ENCODE measurements at places on chromosomes 5 and 9.

DNA sequence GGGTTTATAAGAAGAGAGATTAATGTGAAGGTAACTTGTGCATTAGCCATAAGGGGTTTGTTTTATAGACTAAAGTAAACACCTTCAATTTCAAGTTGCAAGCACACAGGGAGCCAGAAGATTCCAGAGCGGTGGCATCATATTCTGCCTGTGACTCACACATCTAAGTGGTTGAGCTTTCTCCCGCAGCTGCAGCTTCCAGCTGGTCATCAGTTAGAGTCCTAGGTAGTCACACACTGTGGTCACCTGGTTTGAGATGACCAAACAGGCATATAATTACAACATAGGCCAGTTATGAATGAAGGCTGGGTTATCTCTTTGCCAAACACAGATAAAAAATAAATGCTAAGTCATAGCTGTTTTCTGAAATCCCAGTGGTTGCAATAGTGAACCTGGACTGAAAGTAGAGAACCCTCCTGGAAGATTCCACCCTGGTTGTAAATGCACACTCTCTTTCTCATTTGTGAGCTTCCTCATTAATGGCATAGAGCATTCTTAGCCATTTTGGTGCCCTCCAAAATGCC lies 171.3 kb downstream of the GDNF start:
- DNase-seq: no peak

DNA sequence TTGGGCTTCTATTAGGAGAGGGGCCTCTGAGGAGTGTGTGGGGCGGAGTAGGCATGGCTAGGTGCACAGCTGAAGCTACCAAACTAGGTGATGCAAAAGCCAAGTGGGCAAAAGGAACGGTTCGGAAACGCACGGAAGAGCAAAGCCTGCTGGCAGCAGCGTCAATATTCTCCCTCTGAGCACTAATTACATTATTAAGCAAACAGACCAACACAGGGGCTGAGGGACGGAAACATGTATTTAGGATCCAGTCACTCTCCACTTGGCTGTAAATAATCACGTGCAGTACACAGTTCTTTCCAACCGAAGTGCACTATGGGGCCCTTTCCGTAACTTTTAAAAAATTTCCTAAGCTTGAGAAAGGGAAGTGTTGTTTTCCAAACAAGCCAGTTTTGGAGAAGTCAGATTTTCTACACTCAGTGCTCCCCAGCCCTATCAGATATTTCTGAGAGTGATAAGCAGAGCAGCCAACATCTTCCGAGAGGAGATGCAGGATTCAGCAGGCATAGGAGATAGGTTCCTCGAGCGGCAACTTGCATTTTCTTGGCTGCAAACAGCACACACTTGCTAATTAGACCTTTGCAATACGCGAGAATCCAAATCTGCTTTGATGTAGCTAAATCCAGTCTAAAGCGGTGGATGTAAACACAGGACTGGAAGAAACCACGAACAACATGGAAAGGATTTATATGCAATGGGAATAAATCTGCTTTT lies 217.2 kb upstream of the TBCA start:
- DNase-seq: no peak

- DNase-seq: no peak
Measured at GRCh38 chr5:168328814-168329213, 37.4 kb downstream of the WWC1 start.

DNA sequence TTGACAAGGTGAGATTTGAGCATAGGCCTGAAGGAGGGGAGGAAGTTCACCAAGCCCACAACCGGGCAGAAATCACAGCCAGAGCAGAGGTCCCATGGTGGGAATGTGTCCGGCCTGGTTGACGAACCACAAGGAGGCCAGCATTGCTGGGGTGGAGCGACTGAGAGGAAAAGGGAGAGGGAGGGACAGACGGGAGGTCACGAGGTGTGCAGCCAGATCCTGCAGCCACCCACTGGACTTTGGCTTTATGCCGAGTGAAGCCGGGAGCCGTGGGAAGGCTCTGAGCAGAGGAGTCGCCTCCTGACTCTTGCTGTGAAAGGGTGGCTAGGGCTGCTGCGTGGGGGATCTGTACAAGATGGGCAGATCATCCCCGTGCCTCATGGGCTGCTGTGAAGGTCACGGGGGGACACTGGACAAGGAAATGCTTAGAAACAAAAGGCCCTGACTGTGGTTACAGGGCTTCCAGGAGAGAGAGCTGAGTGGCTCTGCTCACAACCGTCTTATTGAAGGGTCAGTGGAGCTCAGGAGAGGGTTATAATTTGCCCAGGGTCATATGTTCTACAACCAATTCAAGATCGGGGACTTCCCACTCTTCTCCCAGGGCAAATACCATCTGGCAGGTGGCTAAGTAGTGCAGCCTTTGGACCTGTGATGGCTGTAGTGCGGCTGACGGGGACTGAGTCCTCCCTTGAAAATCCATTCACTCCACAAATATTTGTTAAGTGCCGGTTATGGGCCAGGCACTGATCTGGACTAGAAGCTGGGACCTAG lies 15.6 kb upstream of the CD74 start:
- peak; percentile 37 for DNase-seq

GRCh38 chr9:132572921-132573320 lies 9.5 kb upstream of the BARHL1 start:
- no peak for DNase-seq

- no peak for DNase-seq
Measured at GRCh38 chr9:115746496-115746895, 407.1 kb upstream of the PAPPA start.

DNA sequence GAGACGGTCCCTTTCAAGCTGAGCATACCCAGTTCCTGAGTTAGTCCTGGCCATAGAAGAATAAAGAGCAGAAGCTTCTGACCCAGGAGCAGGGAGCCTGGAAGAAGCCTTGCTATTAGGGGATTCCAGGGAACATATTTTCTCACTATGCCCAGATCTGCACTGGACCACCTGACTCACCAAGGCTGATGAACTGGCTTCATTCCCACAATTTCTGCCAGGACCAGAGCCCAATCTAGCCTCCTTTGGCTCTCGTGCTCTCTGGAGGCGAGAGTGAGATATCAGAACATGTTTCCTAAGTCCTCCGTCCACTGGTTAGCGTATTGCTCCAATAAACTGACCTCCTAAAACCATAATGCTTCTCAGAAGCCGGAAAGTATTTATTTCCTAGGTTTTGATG lies 9.9 kb downstream of the GABBR2 start:
- DNase-seq: no peak

DNA sequence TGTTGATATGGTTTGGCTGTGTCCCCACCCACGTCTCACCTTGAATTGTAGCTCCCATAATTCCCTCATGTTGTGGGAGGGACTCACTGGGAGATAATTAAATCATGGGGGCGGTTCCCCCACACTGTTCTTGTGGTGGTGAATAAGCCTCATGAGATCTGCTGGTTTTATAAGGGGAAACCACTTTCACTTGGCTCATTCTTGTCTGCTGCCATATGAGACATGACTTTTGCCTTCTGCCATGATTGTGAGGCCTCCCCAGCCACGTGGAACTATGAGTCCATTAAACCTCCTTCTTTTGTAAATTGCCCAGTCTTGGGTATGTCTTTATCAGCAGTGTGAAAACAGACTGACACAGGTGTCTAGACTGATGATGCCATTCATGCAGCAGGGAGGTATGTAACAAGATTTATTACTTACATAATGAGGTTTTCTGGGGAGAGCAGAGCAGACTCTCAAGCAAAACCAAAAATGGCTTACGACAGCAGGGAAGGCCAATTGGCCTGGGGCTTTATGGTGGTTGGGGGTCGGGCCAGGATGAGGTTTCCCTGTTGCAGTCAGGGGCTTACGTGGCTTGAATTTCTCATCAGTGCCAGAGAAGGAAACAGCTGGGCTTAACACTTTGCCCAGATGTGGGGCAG lies 9.5 kb upstream of the COMMD10 start:
- DNase-seq: no peak

DNA sequence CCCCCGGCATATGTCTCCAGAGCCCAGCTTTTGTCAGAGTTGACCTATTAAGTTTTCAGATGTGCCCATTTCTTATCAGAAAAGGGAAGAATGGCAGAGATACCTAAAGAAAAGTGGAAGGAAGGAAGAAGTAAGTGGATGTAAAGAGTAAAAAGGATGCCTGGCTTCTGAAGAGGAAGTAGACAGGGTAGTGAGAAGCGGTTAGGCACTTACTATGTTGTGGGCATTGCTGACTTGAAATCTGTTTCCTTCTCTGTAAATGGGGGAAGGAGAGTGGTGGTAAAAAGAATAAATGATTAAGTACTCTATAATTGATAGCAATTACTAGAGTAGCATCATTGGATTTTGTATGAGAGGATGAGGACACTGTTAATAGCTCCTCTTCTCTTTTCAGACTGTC lies 9.9 kb downstream of the ANP32B start:
- no peak for DNase-seq

DNA sequence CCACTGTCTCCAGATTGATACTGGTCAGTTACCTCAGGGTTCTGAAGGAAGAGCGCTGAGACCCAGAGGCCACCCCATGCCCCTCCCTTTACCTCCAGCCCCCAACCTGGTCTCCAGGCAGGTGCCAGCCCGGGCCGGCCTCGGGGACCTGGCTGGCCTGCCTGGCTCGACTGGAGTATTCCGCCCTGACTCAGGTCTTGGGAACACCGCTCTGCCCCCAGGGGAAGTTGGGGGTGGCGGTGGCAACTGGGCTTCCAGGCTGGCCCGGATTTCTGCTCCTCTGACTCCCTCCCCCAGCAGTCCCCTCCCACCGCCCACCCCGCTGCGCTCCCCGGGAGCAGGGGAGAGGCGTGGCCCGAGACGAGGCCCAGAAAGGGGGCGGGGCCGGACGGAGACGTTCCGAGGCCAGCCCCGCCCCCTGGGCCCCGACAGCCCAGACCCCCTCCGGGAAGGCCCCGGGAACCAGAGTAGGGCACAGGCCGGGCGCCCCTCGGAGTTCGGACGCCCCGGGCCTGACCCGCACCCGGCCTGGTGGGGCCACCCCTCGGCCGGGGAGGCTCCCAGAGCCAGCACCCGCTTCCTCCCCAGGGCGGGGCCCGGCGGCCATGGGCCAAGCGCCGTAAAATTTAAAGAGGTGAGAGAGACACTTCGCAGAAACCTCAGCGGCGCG lies 82.5 kb upstream of the ZBTB43 start:
- DNase-seq: peak; percentile 71

GRCh38 chr5:62575066-62575465 lies 3.6 kb upstream of the LRRC70 start:
- DNase-seq: no peak

DNA sequence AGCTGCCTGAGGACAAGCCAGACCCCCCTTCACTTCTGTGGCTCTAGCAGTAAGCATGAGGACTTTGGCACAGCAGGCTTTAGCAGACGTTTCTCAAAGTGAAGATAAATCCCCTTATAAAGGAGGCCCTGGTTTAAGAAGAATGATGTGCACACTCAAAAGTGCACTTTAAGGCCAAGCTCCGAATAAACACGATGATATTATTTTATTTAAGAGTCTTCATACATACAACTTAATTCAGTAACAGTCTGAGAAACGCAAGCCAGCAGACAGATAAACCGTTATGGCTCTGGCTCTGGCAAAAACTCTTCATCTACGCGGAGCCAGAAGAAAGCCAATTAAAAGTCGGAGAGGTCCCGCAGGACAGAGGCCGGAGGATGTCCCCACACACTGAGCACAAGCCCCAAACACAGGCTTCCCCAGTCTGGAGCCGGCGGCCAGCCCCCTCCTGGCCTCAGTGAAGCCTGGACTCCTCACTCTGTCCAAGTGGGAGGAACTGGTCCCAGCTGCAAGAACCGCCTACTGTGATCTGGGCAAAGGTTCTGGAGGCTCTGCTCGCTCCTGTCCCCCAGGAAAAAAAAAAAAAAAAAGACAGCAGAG lies 44.6 kb downstream of the ADAMTS2 start:
- DNase-seq: no peak

GRCh38 chr5:105593011-105593760 lies 2030.6 kb upstream of the NUDT12 start:
- DNase-seq: no peak

GRCh38 chr5:101068298-101068697 lies 165.2 kb upstream of the ST8SIA4 start:
- DNase-seq: no peak

- no peak for DNase-seq
Measured at GRCh38 chr5:136087961-136088871, 44.4 kb upstream of the SMAD5 start.

DNA sequence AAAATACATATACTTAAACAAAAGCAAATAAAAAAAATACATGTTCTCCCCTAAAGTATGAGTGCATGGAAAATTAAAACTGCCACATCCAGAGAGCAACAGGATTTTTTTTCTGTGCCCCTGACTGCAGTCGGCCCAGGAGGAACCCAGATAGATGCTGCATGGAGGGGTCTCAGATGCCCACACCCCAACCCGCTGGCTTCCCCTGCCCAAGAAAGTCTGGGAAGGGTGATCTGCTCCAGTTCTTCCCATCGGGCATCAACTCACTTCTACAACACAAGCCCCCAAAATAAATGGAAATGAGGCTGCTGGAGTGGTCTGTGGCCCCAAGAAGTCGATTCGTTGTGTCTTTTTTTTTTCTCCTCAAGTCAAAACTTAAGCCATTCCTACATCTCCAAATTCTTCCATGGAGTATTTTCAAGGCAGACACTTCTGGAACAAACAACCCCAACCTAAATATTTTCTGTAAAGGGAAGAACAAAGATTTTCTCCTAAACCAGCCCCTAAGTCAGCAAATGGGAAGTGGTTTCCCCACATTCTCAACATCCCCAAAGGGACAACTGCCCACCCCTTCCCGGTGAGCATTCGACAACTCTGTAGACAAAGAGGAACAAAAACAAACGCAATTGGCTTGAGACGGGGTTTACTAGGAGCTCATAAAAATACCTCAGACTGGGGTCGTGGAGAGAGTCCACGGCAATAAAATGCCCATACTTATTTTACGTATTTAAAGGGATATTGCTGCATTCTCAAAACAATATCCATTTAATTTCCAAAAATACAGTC lies 46.7 kb downstream of the ROR2 start:
- DNase-seq: peak; percentile 41

DNA sequence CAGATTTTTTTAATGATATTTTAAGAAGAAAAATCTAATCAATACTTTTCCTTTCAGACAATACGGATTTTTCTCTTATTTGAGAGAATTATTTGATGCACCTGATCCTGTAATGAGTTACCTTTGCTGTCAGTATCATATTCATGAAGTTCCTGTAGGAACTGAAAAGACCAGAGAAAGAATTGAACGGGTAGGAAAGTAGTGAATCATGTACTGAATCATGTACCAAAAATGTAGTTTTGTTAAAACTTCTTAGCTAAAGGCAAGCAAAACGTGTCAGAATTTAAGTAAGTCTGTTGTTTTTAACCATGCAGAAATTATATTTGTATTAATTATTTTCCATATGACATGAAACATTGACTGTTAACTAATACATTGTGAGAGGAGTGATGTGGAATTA lies 56.6 kb downstream of the SMC5 start:
- DNase-seq: no peak

GRCh38 chr5:10913841-10914240 lies 152.8 kb upstream of the DAP start:
- no peak for DNase-seq

- DNase-seq: no peak
Measured at GRCh38 chr9:126862104-126862761, 1.8 kb downstream of the ZBTB34 start.

GRCh38 chr5:67404256-67405100 lies 207.9 kb upstream of the CD180 start:
- no peak for DNase-seq

Data from right kidney (tissue), 9 donors.